A172 (cell line): ENCODE measurements at places on chromosomes 2 and 18. TPM values are rescaled to one million over a fixed set of nuclear protein-coding genes. Genes with fewer than 3 reads are reported as not detected.

The NDC80 gene
- total RNA-seq = 68.7 and 72.7 TPM in 2 replicates

The CETN1 gene
- not detected in 2 replicates for total RNA-seq

The ADI1 gene
- total RNA-seq = 70.9 and 102 TPM in 2 replicates

The AMMECR1L gene
- 12.3 and 15.8 TPM in 2 replicates for total RNA-seq

The REG3G gene
- not detected in 2 replicates for total RNA-seq

The IL18R1 gene
- not detected in 2 replicates for total RNA-seq

The FNDC4 gene
- 8.2 and 13.4 TPM in 2 replicates for total RNA-seq

The GPR45 gene
- not detected in 2 replicates for total RNA-seq

The CXCR4 gene
- 2.8 and 4.3 TPM in 2 replicates for total RNA-seq

The IL1B gene
- total RNA-seq = 0.19 TPM in 1 of 2 replicates, not detected in the other

The HAAO gene
- total RNA-seq = not detected in 2 replicates

The IL18RAP gene
- not detected in 2 replicates for total RNA-seq

The UGT1A1 gene
- not detected in 2 replicates for total RNA-seq

The DLGAP1 gene
- not detected in 2 replicates for total RNA-seq

The EDAR gene
- total RNA-seq = not detected in 2 replicates

The CCDC150 gene
- 4.4 and 6.9 TPM in 2 replicates for total RNA-seq

The TSHZ1 gene
- total RNA-seq = 2.2 and 2.7 TPM in 2 replicates

The UPP2 gene
- not detected in 2 replicates for total RNA-seq

The SERPINB5 gene
- total RNA-seq = 0.19 TPM in 1 of 2 replicates, not detected in the other

The EFR3B gene
- 2.2 TPM in 2 replicates for total RNA-seq

The ANKRD29 gene
- total RNA-seq = 3.8 and 4.0 TPM in 2 replicates

The ZNF397 gene
- 10.1 and 11.5 TPM in 2 replicates for total RNA-seq

The FOXI3 gene
- not detected in 2 replicates for total RNA-seq

The CHAC2 gene
- 22.5 and 30.9 TPM in 2 replicates for total RNA-seq

The CFC1 gene
- not detected in 2 replicates for total RNA-seq

The DOK1 gene
- 17.3 and 24.8 TPM in 2 replicates for total RNA-seq

The SLC9A4 gene
- 0.31 and 0.84 TPM in 2 replicates for total RNA-seq
